ENCODE measurements at places on chromosomes 5 and 9. TPM values are rescaled to one million over a fixed set of nuclear protein-coding genes. Genes with fewer than 3 reads are reported as not detected.

Gene CD74
- total RNA-seq = 49.6 TPM

Gene PCDHA9
- total RNA-seq = not detected

Gene STPG3
- not detected for total RNA-seq

Gene CDHR2
- total RNA-seq = 0.19 TPM

Gene TMC1
- total RNA-seq = not detected

Gene PIP5KL1
- 3.8 TPM for total RNA-seq

Gene ENTR1
- 85.2 TPM for total RNA-seq

Gene FOXB2
- not detected for total RNA-seq

Data from Caco-2 (cell line).